T-cell (primary cell): ENCODE measurements at places on chromosomes 5 and 9. TPM values are rescaled to one million over a fixed set of nuclear protein-coding genes. Genes with fewer than 3 reads are reported as not detected.

Gene PLEKHG4B
- total RNA-seq, result 0.06 TPM

Gene PHF24
- not detected for total RNA-seq

Gene EQTN
- total RNA-seq, result not detected

Gene TXNDC8
- not detected for total RNA-seq

Gene ABO
- total RNA-seq, result not detected

Gene SEMA6A
- total RNA-seq, result 0.79 TPM
